ENCODE measurements at places on chromosomes 5 and 9. TPM values are rescaled to one million over a fixed set of nuclear protein-coding genes. Genes with fewer than 3 reads are reported as not detected.

- DNase-seq, result no peak
Measured at GRCh38 chr9:121307976-121308375, 40.0 kb downstream of the GSN start.

DNA sequence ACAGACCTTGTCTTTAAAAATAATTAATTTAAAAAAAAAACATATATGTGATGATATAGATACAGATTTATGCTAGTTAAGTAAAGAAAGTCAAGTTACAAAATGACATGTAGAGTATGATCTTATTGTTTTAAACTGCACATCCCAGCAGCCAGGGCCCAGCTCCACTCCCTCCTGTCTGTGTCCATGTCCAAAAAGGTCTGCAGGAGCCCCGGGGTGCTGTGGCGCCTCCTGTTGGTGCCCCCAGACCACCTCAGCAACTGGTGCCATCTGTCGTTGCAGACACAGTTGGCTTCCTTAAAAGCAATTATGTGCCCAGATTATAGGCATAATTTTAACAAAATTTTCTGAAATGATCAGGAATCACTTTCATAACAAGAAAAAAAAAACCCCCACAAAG, 33.3 kb downstream of the IPPK start:
- DNase-seq, result no peak

Gene PRELID2
- 21.2 TPM for total RNA-seq

Gene IL5
- total RNA-seq, result not detected

DNA sequence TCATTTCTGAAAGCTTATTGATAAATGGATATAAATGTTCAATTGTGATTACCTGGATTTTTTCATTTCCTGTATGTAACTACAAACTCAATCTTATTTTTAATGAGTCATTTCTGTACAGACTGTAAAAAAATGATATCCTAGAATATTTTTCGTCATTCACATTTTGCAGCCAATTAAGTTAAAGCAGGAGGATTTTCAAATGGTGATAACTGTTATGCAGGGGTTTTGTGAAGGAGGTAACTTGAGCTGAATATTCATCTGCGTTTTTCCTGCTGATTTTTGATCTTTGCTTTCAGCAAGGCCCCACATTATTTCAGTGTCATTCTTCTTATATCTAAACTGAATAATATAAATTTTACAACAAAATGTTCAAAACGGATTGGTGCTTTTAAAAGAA, 74.1 kb downstream of the SLF1 start:
- DNase-seq, result no peak

GRCh38 chr9:89674667-89675057, 69.8 kb downstream of the GADD45G start:
- DNase-seq, result no peak

DNA sequence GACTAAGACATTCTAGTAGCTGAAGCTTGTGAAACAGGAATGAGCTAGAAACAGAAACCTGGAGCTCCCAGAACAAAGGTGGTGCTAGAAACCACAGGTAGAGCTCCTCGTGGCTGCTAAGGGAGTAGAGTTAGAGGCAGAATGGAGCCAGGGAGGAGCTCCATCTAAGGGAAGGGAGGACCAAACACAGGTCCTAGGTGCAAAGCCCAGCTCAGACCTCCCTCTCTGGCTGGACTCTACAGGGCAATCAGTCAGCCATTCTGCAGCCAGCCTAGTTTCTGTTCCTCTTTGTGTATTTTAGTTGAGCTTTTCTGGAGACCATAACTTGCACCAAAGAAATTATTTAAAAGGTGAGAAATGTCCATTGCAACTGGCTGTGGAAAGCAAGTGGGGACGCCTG, 70.4 kb downstream of the CRB2 start:
- no peak for DNase-seq

GRCh38 chr9:21443849-21444625, 3.8 kb downstream of the IFNA1 start:
- no peak for DNase-seq

DNA sequence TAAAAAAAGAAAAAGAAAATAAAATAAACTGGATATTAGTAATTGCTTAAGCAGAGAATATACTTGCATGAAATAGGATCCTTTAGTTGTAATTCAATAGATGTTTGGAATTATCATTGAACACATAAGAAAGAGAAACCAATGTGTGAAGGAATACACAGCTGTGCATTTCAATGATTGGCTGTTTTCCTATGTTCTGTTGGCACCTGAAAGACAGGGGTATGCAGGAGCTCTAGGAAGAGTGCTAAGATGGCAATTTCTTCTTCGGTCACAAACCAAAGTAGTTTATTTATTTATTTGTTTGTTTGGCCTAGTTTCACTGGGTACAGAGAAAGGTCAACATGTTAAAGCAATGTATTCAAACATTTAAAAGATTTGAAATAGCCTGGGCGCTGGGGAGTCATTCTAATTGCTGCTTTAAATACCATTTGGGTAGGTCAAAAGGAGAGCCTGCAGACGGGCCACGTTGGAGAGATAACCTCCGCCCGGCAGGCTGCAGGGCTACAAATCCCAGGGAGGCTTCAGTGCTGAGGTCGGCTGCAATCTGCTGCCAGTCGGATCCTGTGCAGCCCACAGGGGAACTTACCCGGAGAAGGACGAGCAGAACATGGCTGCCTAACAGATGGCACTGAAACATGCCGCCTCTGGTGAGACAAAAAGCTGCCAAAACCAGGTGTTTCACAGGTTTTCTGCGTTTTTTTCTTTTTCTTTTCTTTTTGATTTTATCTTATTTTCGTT, 154.2 kb upstream of the TYRP1 start:
- no peak for DNase-seq

- no peak for DNase-seq
Measured at GRCh38 chr5:132325691-132326090, 31.5 kb downstream of the SLC22A4 start.

- DNase-seq, result no peak
Measured at GRCh38 chr9:26813247-26813646, 79.4 kb downstream of the CAAP1 start.

DNA sequence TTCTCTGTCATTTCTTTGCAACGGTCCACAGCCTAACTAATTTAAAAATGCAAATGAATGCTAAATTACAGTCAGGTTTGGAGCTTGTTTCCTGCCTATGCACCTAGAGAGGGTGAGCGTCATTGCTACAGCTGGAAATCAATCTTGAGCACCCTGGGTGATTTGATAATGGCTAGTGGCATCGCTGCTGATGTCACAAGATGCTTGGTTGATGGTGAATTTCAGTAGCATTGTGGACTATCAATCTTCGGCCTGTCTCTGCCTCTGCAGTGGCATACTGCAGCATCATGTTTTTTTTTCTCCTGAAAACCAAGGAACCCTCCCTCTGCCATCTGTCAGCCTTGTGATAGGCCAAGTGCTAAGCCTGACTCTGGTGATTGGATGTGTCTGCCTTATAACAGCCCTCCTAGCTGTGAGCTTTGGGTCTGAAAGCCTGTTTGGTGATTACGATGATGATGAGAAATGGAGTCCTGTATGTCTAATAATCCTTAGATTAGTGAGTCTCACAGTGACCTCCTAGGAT, 75.3 kb downstream of the NMUR2 start:
- DNase-seq, result no peak

DNA sequence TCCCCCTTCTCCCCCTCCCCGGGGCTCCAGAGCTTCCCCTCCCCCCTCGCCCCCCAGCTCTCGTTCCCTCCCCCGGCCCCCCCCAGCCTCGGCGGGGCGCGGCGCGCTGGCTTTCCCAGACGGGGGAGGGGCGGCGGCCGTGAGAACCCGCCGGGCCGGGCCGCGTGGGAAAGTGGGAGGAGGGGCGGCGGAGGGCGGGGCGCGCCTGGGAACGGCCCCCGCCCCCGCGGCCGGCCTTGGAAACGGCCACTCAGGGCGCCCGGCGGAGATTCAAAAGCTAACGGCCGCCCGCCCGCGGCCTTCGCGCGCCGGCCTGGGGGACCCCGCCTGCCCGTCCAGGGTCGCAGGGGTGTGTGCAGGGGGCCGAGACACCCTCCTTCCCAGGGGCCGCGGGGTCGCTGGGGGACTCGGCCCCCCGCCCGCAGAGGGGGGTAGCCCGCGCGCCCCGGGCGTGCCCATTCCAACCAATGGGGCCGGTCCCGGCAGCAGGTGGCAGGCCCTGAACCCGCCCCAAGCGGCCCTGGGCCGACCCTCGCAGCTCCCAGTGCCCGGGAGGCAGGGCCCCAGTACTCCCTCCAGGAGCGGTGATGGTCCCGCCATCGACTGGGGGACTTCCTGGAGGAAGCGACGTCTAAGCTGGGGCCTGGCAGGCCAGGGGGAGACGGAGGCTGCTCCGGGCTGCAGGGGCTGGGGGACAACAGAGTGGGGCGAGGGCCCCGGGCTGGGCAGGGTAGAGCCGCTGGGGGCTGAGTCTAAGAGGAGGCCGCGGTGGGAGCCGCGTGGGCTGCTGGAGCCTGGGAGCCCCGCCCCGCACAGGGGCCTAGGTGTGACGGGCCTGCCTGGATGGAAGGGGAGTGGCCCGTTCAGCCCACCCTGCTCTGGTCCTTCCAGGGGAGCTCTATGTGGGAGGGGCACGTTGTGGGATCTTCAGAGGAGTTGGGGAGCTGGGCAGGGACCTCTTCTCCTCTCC, 14.2 kb upstream of the NRARP start:
- peak; percentile 51 for DNase-seq

DNA sequence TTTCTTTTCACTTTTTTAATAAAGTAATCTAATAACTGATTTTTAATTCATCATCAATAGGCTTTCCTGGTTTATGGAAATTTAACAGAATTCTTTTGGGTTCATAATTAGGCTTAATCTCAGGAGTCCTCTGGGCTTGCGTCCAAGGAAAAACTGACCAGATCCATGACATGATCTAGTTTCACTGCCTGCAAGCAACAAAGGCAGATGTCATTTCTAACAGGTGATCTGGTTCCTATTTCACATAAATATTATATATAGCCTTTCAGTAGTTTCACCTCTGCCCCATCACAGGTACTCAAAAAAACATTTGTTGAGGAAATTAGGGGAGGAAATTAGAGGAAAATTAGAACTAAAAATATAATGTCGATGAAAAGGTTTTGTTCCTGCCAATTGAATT, 126.4 kb downstream of the FBXL17 start:
- no peak for DNase-seq

DNA sequence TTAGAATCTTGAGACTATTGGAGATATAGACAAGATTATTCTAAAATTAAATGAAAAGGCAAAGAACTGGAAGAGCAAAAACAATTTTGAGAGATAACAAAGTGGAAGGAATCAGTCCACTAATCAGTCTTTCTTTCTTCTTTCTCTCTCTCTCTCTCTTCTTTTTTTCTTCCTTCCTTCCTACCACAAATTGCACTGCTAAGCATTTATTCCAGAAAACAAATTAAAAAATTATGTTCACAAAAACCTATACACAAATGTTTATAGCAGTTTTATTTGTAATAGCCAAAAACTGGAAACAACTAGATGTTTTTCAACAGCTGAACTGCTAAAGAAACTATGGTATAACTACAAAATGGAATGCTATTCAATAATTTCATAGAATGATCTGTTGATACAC, 291.9 kb upstream of the FTMT start:
- DNase-seq, result no peak

GRCh38 chr5:108728566-108729241, 19.0 kb upstream of the FER start:
- DNase-seq, result no peak

DNA sequence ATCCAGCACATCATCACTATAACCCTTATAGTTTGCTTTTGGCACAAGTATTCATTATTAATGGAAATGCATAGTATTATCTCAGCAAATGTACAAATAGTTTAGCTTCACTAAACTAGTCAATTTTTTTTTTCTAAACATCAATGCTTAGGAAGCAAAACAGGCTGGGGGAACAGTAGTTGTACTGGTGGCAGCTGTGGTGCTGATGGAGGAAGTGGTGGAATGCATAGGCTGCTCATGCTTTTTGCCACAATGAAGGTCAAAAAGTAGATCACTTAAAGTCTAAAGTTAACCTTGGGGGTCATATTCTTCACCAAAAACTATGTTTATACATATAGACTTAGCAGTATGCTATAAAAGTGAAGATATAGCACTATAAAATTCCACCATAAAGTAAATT, 36.3 kb upstream of the CDKN2B start:
- no peak for DNase-seq
